ENCODE measurements at places on chromosomes 5 and 9. TPM values are rescaled to one million over a fixed set of nuclear protein-coding genes. Genes with fewer than 3 reads are reported as not detected.

Gene POLR3G
- 126 TPM for total RNA-seq

Gene UAP1L1
- total RNA-seq = 9.0 TPM

Gene SLC46A2
- total RNA-seq = not detected

Gene ADAMTS19
- 26.3 TPM for total RNA-seq

Gene SLC25A48
- total RNA-seq = 0.04 TPM

Gene IL9
- not detected for total RNA-seq

Gene SNX18
- total RNA-seq = 21.6 TPM

Gene PCDHGB2
- total RNA-seq = 0.03 TPM

Gene HMMR
- 65.2 TPM for total RNA-seq

Gene IFNA13
- not detected for total RNA-seq

Gene ACOT12
- total RNA-seq = not detected

DNA sequence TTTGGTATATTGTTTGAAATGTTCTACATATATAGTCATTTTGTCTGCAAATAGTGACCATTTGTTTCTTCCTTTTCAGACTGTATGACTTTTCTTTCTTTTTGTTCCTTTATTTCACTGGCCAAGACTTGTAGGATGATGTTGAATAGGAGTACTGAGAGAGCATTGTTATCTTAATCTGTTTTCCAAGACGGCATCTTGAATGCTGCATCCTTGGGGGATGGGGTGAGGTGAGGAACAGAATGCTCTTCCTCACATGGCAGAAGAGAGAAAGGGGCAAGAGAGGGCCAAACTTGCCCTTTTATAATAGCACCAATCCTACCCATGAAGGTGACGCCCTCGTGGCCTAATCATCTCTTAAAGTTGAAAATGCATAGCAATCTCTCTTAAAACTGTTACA is 3.7 kb upstream of the ZNF510 start:
- DNase-seq = no peak

- peak; percentile 97 for DNase-seq
These were observed 112.9 kb upstream of the LMX1B start for GRCh38 chr9:126500600-126501382.

DNA sequence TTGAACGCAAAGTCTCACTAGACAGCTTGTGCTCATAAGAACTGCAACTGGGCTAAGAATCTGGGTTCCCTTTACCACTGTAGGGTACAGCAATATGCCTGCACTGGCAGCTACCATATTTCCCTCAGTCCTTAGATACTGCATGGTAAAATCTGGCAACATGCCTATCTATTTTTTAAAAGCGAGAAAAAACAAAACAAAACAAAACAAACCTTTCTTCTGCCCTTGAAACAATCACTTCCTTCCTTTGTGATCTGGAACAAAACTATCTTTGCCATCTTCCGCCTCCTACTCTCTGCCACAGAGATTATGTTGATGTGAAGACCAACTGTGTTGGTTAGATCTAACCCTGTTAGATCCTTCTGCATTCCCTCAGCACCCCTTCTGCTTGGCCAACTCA is 242.9 kb downstream of the EBF1 start:
- no peak for DNase-seq

GRCh38 chr5:178555771-178556211 is 34.4 kb downstream of the COL23A1 start:
- peak; percentile 85 for DNase-seq

DNA sequence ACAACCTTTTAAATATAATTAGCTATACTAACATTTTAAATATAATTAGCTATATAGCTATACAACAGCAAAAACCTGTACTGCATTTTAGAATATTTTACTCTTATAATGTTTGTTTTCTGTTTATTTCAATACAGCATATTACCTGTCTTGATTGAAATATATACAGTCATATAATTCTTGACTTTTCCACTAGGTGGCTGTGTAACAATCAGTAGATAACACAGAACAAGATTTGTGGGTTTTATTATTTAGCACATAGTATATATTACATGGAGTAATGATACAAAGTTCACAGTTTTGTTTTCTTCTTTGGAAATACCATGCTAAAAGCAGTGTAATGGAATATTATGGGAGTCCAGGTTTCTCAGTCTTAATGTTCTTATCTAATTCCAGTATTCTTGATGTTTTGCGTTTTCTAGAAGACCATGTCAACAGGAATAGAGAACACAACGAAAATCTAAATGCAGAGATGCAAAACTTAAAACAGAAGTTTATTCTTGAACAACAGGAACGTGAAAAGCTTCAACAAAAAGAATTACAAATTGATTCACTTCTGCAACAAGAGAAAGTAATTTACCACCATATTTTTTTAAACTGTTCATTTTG is 13.3 kb downstream of the HMMR start:
- no peak for DNase-seq

- no peak for DNase-seq
These were observed 108.4 kb downstream of the GHR start for GRCh38 chr5:42531611-42532010.

DNA sequence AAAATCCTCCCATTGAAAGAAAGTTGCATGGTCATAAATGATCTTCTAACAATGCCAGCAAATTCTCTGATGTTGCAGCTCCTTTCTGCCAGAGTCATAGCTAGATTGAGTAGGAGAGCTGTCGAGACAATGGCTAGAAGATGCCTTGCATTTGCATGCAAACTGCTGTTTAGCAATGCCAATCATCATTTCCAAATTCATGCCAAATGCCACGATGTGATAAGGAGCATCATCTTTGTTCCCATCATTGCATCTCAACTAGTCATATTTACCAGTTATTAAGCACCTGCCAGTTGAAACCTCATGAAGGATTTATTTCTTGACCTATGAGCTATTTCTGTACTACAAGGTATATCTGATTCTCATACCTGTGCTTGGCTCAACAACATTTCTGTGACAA is 246.4 kb upstream of the PIK3R1 start:
- no peak for DNase-seq

DNA sequence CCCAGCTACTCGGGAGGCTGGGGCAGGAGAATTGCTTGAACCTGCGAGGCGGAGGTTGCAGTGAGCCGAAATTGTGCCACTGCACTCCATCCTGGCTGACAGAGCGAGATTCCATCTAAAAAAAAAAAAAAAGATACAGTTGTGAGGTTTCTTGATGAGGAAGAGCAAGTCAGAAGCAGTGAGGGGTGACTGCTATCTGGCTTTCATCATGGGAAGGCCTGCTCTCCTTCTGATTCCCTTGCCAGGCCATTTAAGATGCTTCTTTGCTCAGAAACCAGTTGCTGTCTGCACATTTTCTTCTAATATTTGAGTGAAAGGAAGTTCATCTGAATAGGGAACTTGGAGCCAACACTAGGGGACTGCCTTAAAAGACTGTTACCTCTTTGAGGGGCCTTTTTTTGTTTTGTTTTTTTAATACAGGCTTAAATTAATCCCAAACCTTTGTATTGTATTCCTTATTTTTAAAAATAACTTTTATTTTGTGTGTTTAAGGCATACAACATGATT is 201.9 kb downstream of the ARHGAP26 start:
- no peak for DNase-seq

GRCh38 chr9:87077986-87078385 is 130.7 kb upstream of the GAS1 start:
- DNase-seq = no peak

Data from H7 (cell line).